Mesenteric fat pad (tissue), 1 donor: ENCODE measurements at places on chromosomes 12 and 14. TPM values are rescaled to one million over a fixed set of nuclear protein-coding genes. Genes with fewer than 3 reads are reported as not detected.

GRCh38 chr14:81784084-81784483, 250.4 kb upstream of the SEL1L start:
- no peak for DNase-seq

DNA sequence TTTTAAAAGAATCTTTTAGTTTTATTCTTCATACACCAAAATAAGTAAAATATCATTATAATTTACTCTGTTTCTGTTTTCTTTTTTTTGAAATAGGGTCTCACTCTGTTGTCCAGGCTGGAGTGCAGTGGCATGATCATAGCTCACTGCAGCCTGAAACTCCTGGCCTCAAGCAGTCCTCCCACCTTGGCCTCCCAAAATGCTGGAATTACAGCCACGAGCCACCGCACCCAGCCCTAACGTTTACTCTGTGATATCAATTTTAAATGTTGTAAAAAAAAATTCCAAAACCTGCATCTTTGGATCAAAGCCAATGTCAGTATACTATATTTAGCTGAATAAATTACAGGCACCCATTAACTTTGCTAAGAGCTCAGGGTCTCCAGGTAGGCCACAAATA, 437.1 kb upstream of the USP15 start:
- no peak for DNase-seq

GRCh38 chr14:37826869-37827268, 231.4 kb downstream of the TTC6 start:
- no peak for DNase-seq

DNA sequence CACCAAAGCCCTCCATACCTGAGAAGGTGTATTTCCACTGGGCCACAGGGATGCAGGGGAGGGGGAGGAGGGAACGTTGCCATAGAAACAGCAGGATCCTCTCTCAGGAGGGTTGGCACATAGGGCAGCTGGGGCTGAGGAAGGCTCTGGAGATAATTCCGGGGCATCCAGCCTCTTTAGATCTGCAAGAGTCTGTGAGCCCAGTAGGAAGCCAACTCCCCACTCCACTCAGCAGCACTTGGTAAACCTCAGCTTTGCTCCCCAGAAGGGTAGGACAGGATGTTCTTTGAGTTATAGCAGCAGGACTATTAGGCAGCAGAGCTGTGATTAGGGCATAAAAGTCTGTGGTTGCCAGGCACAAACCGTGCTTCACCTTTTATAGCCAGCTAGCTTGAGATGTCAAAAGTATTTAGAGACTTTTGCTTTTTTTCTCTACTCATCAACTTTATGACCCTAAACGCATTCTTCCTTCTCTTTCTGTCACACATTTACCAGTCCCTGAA, 7.8 kb upstream of the PLEKHG3 start:
- no peak for DNase-seq

- DNase-seq, result no peak
These were observed 213.5 kb upstream of the SLC38A2 start for GRCh38 chr12:46585854-46586621.

The RASSF9 gene
- total RNA-seq, result 1.5 TPM

The C3AR1 gene
- total RNA-seq, result 53.1 TPM
